ENCODE measurements at places on chromosomes 4 and X. TPM values are rescaled to one million over a fixed set of nuclear protein-coding genes. Genes with fewer than 3 reads are reported as not detected.

The TIGD4 gene
- total RNA-seq = 1.7 TPM

The F9 gene
- not detected for total RNA-seq

The P2RY10 gene
- not detected for total RNA-seq

The POF1B gene
- not detected for total RNA-seq

The CRLF2 gene
- not detected for total RNA-seq

The ADGRG2 gene
- not detected for total RNA-seq

The XAGE2 gene
- not detected for total RNA-seq

The ZAR1 gene
- not detected for total RNA-seq

The SERPINA7 gene
- total RNA-seq = not detected

The SHOX gene
- total RNA-seq = not detected

Measured in melanocyte of skin (primary cell).